ENCODE measurements at places on chromosomes 2 and 18.

DNA sequence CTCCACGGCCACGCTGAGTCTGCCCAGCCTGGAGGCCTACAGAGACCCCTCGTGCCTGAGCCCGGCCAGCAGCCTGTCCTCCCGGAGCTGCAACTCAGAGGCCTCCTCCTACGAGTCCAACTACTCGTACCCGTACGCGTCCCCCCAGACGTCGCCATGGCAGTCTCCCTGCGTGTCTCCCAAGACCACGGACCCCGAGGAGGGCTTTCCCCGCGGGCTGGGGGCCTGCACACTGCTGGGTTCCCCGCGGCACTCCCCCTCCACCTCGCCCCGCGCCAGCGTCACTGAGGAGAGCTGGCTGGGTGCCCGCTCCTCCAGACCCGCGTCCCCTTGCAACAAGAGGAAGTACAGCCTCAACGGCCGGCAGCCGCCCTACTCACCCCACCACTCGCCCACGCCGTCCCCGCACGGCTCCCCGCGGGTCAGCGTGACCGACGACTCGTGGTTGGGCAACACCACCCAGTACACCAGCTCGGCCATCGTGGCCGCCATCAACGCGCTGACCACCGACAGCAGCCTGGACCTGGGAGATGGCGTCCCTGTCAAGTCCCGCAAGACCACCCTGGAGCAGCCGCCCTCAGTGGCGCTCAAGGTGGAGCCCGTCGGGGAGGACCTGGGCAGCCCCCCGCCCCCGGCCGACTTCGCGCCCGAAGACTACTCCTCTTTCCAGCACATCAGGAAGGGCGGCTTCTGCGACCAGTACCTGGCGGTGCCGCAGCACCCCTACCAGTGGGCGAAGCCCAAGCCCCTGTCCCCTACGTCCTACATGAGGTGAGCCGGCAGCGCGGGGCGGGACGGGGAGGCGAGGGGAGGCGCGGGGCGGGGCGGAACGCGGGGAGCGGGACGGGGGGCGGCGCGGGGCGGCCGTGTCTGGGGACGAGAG lies 15.2 kb downstream of the NFATC1 start:
- no peak for DNase-seq

- DNase-seq, result no peak
Measured at GRCh38 chr2:145341536-145341935, 821.6 kb upstream of the ZEB2 start.

- no peak for DNase-seq
Measured at GRCh38 chr2:53519918-53520841, 247.4 kb upstream of the CHAC2 start.

DNA sequence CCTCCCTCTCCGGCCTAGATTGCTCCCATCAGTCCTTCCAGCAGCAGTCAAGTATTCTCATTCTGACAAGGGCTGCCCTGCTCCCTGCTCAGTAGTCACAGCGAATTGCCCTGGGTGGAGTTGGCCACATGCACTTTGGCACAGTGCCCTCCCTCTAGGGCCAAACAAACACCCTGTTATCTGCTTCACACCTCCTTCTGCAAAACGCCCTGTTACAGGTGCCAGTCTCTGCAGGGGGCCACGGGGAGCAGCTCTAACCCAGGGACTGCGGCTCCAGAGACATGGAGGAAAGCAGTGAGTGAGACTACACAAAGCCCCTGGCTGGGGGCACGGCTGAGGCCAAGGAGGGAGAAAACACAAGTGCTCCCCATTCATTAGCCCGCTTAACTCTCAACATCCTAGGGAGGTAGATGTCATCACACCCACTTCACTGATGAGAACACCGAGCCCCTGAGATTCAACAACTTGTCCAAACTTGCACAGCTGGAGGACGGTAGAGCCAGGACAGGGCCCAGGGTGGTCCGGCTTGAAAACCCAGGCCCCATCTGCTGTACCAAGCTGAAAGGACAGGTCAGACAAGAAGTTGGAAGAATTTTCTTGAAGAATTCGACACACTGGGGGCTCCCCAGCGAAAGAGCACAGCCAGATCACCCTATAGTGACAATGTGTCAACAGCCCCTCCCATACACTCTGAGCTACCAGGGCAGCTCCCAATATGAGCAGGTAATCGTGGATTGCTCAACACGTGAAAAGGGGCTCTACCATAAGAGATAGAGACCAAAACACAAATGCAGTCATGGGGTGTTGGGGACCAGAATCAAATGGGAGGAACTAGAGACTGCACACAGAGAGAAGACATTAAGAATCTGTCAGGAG lies 8.7 kb upstream of the TFCP2L1 start:
- no peak for DNase-seq

- DNase-seq, result no peak
Measured at GRCh38 chr2:59307196-59307595, 1066.1 kb upstream of the FANCL start.

- no peak for DNase-seq
Measured at GRCh38 chr2:123791684-123792083, 233.4 kb upstream of the CNTNAP5 start.

GRCh38 chr2:74223941-74224770 lies 25.7 kb downstream of the MTHFD2 start:
- DNase-seq, result peak; percentile 39

DNA sequence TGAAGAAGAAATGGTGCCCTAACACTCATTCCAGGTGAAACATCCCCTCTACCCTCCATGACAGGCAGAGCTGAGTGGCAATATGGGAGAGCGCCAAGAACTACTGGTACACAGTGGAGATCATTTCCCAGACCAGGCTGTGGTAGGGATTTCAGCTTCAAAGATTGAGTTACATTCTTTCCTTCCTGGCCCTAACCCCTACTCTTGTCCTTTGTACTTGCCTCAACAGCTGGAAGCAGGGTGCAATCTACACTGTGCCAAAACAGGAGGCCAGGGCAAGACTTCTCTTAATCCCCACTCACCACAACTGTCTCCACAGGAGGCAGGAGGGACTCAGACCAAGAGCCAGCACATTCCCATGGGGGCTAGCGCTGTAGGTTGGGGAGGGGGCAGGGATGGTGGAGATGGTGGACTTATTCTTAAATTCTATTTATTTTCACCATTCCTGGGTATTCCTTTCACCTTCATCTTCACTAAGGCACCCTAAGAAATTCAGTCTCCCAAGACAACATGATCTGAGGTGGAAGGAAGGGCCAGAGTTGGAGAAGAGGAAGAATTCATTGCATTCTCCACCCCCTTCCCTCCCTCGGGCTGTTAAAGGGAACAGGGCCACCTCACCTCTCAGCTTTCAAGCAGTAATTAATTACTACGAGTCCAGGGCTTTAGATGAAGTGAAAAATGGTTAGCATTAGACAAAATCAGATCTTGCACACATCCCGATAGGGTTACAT lies 65.9 kb downstream of the AAK1 start:
- DNase-seq, result no peak

DNA sequence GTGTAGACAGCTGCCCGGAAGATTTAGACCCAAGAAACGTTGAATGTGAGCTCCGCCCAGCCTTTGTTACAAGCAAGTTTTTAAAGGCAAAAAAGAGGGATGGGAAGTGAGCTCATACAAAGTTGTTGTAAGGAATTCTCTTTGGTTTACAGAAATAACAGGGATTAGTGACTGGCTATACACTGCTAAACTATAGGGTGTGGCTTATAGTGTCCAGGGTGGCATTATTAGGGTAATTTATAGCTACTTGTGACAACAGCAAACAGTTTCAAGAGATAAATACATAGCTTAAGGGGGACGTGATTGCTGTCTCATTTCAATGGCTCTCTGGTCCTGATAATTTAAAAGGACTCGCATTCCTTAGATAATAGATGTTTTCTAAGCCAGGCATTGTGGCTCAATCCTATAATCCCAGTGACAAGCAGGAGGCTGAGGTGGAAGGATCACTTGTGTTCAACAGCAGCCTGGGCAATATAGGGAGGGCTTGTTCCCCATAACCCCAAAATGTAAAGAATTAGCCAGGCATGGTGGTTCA lies 66.5 kb upstream of the TGIF1 start:
- DNase-seq, result no peak

GRCh38 chr18:12943215-12943614 lies 4.6 kb upstream of the SEH1L start:
- DNase-seq, result peak; percentile 45

- DNase-seq, result no peak
Measured at GRCh38 chr2:31082002-31082401, 56.2 kb downstream of the GALNT14 start.

DNA sequence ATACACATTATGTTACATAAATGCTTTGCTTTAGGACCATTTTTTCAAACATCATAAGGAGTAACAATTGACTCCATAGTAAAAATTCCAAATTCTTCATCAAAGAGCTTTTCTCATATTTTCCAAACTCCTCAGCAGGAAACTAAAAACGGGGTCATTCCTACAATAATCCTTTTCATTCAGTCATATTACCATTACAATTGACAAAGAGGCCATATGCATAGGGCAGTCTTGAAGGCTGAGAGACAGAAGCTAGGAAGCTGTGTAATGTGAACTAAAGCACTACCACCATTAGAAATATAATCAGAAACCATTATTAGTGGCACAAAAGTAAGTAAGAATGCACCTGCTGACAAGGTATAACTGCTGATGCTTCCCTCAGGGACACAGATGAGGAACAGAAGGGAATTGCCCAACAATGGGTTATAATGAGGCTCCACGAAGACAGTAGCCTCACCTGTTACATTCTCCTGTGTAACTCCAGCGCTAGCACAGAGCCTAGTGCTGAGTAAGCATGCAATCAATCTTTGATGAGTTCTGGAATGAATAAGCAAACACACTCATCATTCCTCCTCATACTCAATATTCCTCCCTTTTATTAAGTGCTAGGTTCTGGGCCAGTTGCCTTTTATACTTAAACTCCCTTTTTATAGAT lies 942.3 kb downstream of the CPS1 start:
- no peak for DNase-seq

DNA sequence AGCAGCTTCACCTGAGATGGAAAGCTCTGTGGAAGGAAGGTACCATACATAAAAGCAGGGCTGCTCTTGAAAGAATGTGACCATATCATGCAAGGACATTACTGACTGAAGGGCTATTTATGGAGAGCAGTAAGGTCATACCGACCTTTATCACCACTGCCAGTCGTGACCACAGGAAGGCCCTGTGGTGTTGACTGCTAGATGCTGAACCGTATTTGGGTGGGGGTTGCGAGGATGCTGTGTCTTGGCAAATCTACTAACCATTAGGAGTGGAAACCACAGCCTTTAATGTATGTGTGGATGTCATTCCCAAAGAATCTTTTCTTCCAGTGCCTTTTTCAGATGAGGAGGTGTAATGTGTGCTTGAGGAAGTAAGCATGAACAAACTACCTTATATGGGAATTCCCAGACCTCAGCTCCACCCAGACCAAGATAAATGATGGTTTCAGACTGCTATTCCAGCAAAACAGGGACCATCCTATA lies 60.8 kb downstream of the LIMS1 start:
- DNase-seq, result peak; percentile 99

- DNase-seq, result no peak
Measured at GRCh38 chr18:8942909-8943545, 159.5 kb upstream of the NDUFV2 start.

GRCh38 chr18:40152859-40153258 lies 1802.2 kb upstream of the PIK3C3 start:
- DNase-seq, result no peak

GRCh38 chr18:5584746-5585417 lies 41.1 kb upstream of the EPB41L3 start:
- peak; percentile 75 for DNase-seq

DNA sequence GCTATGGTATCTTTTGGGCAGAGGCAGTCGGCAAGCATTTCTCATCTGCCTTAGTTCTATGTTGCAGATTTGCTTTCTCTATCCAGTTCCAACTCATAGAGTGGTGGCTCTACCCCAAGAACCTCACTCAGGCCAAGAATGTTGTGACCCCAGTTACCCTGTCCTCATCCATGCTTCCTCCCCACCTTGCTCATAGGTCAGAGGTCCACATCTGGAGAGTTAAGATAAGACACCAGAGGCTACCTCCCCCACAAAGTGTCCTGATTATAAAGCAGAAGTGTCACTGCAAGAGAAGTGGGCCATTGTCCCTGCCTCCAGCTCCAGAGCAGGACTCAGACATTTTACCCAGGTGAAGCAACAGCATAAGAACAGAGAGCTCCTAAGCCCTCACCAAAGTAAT lies 276.8 kb upstream of the CHST9 start:
- no peak for DNase-seq

- no peak for DNase-seq
Measured at GRCh38 chr2:119518401-119519056, 5.8 kb downstream of the SCTR start.

DNA sequence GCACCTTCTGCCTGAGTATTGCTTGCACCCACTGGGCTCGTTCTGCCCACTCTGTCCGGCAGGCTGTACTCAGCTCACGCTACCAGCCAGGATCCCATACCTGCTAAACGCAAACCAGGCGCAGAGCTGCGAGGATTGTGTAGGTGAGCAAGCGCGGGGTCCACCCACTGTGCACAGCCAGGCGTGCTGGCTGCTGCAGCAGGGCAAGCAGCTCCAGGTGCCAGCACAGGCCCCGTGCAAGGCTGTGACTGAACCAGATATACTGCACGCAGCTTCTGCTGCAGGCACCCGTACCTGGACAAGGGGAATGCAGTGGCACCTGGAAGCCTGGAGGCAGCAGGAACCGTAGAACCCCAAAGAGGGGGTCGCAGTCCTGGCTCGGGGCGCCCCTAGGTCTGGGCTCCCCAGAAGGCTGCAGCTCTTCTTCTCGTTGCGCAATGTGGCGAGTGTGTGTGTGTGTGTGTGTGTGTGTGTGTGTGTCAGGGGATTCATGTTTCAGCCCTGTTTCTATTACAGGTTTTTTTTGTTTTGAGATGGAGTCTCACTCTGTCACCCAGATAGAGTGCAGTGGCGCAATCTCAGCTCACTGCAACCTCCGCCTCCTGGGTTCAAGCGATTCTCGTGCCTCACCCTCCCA lies 46.1 kb upstream of the RAB1A start:
- no peak for DNase-seq

DNA sequence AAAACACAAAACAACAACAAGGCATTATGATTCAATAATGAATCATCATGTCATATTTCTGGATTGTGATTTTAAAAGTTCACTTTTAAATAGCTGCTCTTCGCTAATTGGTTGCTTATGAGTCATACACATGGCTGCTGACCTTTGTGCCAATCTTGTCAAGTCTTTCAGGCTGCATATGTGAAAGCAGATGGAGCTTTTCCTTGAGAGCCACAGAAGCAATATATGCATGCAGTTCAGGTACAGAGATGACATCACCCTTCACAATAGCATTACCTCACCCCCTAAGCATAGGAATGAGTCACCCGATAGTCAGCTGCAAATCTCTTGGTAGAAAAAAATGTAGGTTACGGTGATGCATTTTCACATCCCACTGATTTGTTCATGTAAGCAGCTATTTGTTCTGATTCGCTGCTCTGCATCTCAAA lies 27.2 kb downstream of the EIF2AK3 start:
- DNase-seq, result peak; percentile 87

- no peak for DNase-seq
Measured at GRCh38 chr2:229244975-229245374, 26.1 kb downstream of the PID1 start.

Measured in fibroblast of skin of scalp (primary cell).